Fibroblast of skin of scalp (primary cell): ENCODE measurements at places on chromosomes 2 and 18.

DNA sequence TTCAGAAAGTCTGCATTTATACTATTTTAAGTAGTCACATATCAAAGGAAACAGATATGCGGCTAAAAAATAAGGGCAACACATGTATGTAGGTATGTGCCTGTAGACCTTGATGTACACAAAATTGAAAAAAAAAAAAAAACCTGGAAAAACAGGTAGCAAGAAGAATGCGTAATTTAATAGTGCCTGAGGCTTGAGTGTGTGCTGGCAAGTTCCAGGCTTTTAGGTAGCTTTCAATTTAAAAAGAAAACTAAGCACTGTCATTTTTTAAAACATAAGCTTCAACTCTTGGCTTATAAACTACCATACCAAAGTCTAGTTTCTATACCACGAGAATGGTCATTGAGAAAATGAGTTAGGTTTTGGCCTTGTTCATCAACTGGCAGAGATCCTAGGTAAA is 72.3 kb downstream of the OTX1 start:
- DNase-seq = no peak

GRCh38 chr18:77108821-77109647 is 23.5 kb downstream of the MBP start:
- no peak for DNase-seq

DNA sequence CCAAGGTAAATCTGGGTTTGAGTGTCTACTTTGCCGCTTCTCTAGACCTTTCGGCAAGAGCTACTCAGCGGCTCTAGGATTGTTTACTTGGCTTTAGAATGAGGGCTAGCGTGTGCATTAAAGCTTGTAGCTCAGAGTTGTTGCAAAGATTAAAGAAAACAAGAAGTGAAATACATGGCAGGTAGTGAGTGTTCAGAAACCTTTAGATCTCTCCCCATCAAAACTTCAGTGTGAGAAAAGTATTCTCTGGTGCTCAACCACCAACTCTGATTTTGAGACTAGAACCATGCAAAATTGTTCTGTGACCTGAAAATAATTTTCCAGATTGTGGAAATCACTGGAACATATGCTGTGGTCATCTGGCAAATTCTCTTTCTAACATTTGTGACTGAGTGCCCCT is 512.0 kb downstream of the CMPK2 start:
- no peak for DNase-seq

- no peak for DNase-seq
These were observed 85.1 kb downstream of the LONRF2 start for GRCh38 chr2:100237163-100237562.

GRCh38 chr2:165681841-165682240 is 112.2 kb downstream of the GALNT3 start:
- no peak for DNase-seq

DNA sequence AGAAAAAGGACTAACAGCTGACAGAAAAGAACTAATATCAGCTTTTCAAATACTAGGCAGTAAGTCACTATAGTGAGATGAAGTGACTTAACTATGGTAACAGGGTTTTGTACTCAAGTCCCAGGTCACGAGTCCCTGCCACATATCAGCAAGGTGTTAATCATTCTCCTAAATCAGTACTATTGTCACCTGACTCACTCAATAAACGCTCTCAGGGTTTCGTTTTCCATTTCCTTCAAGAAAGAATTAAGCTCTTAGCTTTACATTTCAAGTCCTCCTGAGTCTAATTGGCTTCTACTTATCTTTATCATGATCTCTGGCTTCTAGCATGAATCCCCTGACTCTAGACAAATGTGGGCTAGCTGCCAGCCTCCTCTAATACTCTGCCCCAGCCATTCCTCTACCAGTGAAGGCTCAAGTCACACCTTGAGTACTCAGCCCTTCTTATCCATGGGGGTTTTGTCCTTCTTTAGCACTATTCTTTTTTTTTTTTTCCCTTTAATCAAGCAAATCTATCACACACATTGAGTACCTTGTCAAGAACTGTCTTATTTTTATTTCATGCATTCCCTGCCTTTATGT is 20.0 kb downstream of the BUB1 start:
- DNase-seq = no peak

DNA sequence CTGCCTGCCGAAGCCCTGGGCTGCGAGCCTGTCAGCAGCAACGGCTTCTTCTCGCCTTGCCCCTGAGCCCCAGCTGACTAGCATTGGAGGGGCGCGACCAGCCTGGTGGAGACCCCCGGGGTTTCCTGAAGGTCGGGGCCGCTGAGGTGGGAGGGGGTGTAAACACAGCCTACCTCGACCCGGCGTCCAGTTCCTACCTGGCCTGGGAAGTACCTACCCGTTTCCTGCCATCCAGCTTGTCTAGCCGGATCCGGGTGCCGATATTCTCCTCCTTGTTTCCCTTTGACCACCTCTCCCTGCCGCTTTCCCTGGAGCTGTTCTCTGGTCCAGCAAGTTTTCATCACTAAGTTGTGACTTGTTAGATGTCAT is 511 bp downstream of the MOB4 start:
- peak; percentile 12 for DNase-seq

GRCh38 chr18:23451491-23451890 is 1.6 kb upstream of the RIOK3 start:
- DNase-seq = no peak
